ENCODE measurements at places on chromosomes 13 and 19.

GRCh38 chr19:34904664-34905527 lies 21.8 kb upstream of the ZNF30 start:
- no peak for DNase-seq

DNA sequence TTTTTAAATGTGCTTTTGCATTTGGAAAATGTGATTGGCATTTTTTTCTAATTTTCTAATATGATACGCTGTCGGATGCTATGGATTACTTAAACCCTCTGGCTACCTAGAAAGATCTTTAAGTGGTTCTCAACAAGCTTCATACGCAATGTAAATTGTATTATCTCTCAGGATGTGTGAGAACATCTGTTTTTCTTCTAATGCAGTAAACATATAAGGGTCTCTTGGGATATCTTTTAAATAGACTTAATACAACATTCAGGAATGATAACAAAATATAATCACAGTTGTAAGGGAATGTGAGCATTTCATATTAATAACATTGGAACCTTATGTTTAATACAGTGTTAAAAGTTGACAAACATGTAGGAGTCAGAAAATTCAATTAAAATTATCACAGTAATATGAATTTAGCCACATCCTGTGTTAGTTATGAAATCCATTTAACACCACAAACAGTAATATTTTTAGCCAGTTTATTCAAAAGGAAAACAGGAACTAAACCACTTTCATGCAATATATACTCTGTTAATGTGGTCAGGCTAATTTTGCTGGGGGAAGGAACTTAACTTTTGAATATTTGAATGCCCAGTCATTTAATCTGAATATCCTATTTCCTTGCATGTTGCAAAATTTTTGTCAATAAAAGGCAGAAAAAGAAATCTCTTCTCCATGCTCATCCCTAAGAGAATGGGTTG lies 15.0 kb upstream of the ALOX5AP start:
- DNase-seq = no peak

DNA sequence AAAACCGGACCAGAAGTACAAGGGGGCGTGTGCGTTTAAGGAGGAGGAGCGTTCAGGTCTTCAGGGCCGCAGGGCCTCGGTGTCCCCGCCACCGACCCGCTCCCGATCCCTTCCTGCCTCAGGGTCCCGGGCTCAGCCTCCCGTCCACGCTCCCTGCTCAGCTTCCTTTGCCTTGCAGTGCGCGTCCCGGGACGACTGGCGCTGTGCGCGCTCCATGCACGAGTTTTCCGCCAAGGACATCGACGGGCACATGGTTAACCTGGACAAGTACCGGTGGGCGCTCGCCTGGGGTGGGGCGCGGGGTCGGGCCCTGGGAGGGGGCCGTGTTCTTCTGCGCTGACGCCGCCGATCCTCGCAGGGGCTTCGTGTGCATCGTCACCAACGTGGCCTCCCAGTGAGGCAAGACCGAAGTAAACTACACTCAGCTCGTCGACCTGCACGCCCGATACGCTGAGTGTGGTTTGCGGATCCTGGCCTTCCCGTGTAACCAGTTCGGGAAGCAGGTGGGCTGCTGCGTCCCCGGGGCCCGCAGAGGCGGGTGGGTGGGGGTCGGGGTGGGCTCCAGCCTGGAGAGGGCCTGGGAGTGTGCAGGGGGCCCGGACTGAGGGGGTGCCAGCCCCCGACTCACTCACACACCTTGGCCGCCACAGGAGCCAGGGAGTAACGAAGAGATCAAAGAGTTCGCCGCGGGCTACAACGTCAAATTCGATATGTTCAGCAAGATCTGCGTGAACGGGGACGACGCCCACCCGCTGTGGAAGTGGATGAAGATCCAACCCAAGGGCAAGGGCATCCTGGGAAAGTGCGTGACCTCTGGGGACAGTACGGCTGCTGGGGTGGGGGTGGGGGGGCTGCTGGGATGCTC lies 1.4 kb downstream of the GPX4 start:
- DNase-seq = no peak

- no peak for DNase-seq
Observed at GRCh38 chr13:96781141-96781540, 213.1 kb downstream of the OXGR1 start.

DNA sequence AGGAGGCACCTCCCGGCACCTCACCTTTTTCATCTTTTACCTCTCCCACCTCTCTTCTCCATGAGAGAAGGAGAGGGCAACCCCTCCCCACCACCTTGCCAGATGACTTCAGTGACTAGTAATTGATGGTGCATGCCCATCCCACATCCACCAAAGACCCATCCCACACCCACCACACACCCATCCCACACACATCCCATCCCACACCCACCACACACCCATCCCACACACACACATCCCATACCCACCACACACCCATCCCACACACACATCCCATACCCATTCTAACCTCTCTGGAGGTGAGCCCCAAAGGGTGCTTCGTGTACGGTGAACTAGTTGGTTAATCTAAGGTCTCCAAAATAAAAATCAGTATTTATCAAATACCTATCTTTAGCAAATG lies 44.7 kb downstream of the STK24 start:
- no peak for DNase-seq

GRCh38 chr19:19537075-19538048 lies 703 bp upstream of the CILP2 start:
- DNase-seq = no peak

GRCh38 chr13:108974686-108975085 lies 345.3 kb downstream of the MYO16 start:
- no peak for DNase-seq

- no peak for DNase-seq
Observed at GRCh38 chr13:60213236-60213744, 49.6 kb upstream of the DIAPH3 start.

DNA sequence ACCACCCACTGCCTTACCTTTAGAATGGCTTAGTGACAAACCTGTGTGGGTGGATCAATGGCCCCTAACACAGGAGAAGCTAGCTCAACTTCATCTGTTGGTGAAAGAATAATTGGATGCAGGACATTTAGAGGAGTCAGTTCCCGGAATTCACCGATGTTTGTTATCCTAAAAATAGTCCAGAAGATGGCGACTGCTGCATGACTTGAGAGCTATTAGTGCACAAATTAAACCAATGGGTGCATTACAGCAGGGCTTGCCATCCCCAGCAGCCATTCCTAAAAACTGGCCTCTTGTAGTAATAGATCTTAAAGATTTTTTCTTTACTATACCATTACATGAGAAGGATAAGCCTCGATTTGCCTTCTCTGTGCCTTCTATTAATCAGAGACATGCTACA lies 46.8 kb upstream of the ZNF726 start:
- DNase-seq = no peak

DNA sequence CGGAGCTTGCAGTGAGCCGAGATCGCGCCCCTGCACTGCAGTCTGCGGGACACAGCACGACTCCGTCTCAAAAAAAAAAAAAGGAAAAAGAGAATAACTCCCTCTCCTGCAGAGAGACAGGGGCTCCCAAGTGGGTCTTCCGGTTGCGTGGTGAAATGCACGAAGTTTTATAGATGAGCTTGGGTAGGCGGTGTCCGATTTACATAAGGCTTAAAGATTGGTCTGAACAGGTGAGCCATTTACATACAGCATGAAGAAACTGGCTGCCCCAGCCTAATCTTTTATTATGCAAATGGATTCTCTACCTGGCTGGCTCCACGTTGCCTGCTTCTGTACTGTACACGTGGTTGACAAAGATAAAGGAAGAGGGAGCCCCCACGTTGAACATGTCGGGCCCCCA lies 19.5 kb downstream of the ADGRE2 start:
- no peak for DNase-seq

DNA sequence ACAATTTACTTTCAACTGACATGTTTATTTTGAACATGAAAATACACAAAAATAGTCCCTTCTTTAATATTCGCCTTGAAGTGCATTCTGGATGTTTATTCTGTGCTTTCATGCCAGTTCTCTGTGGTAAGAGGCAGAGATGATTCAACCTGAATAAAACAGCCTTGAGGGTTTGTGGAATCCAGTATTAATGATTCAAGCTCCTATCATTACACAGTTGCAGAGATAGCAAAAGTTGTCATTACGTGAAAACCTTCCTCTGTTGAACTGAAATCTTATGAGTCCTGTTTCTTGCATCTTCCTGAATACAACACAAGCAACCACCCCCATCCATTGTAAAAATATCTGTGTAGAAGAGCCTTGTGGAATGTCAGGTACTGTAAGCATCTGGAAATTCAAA lies 142.3 kb upstream of the HTR2A start:
- DNase-seq = no peak

DNA sequence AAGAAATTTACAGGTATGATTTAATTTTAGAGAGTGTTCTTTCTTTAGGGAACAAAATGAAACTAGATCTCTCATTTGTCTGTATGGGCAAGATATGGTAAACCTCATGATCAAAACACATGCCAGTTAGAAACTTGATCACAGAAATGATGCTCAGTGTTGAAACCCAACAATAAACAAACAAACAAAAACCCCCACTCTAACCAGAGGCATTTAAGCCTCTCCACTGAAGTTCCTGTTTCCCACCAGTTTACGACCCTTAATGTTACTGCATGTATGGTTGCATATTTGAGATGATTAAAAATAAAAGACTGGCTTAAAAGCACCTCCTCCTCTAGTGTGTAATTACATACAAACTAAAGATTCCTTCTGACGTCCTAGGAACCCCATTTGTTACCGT lies 293.3 kb upstream of the MAB21L1 start:
- no peak for DNase-seq

Data from NCI-H2227 treated with DMSO at 0.1 percent for 48 hours (cell line).